ENCODE measurements at places on chromosomes 6 and 20. TPM values are rescaled to one million over a fixed set of nuclear protein-coding genes. Genes with fewer than 3 reads are reported as not detected.

The SLC17A9 gene
- 47.6 TPM for total RNA-seq

The VWA7 gene
- 2.9 TPM for total RNA-seq

The PRSS16 gene
- total RNA-seq = 0.73 TPM

The EXOC2 gene
- total RNA-seq = 30.8 TPM

The NKX2-2 gene
- not detected for total RNA-seq

The DDX43 gene
- total RNA-seq = 1.6 TPM

GRCh38 chr20:14446446-14446845 lies 109.0 kb upstream of the FLRT3 start:
- no peak for DNase-seq
- no peak overlapping the region for H3K27ac ChIP-seq
- H3K27me3 ChIP-seq = no peaks in the 10 kb centered on the region

DNA sequence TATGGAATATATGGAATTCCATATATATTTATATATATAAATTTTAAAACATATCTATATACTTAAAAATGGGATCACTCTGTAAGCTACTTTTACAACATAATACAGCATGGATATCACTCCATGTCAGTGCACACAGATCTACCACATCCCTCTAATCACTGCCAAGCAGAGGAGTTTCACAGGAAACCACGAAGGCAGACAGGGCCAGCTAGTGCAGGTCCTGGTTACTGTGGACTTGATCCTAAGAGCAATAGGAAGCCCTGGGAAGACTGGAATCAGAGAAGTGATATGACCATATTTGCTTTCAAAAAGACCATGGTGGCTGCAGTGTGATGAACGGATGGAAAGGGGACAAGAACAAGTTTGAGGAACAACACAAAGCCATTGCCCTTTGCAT lies 40.0 kb upstream of the NRN1 start:
- no peak for DNase-seq
- H3K4me3 ChIP-seq = no peak overlapping the region
- peaks cover 37% of the 10 kb centered on the region for H3K27me3 ChIP-seq
- H3K4me1 ChIP-seq = no peaks in the 10 kb centered on the region

DNA sequence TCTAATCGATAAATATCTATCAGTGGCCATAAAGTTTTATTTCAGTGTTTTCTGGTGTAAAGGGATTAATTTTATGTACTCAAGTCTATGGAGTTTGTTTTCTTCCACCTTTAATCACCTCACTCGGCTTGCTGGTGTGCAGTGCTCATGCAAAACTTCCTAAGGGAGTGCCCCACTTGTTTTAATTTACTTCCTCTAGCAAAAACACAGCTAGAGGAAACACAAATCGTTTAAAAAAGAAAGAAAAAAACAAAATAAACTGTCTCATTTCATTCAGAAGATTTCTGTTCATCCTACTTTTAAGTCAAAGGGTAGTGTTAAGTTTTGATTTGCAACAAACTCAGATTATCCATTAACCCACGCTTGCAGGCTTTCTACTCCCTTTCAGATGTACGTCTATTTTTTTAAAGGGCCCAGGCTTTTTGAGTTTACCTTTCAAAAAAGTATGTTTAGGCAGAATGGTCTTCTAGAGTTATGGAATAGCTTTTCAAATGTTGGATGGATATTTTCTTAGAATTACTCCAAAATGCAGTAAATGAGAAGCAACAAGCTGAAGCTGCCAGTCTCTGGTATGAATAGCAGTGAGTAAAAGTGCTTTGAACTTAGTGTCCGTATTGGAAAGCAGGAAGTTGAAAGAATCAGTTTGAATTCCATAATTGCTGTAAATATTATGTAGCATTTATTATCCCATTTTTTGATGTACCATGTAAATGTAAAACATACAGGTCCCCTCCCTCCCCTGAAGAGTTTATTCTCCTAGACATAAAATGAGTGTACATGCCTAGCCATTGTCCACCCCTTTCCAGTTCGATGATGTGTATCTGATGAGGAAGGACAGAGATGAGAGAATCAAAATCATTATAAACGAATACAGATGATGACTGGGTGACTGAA lies 113.3 kb downstream of the SLC16A10 start:
- H3K36me3 ChIP-seq = no peaks in the 10 kb centered on the region
- H3K4me3 ChIP-seq = no peak overlapping the region
- peak overlapping the region; percentile 48 for H3K27ac ChIP-seq
- DNase-seq = no peak
- no peaks in the 10 kb centered on the region for H3K27me3 ChIP-seq

DNA sequence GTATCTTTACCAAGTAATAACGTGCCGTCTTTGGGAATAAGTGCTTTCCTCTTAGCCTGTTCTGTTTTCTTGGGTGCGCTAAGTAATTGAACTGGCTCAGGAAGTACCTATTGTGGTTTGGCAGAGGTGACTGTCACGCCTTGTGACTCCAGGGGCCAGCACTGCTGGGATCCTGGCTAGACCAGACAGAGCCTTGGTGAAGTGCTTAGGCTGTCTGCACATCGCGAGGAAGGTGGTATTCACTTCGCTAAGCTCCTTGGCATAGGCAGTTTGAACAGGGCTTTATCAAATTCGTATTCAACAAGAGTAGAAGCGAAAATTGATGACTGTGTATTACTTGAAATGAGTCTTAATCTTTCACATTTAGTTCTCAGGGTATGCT lies 17.6 kb downstream of the PRDM1 start:
- peaks cover 47% of the 10 kb centered on the region for H3K36me3 ChIP-seq
- H3K27ac ChIP-seq = peak overlapping the region; percentile 21
- peaks cover 49% of the 10 kb centered on the region for H3K4me1 ChIP-seq
- no peaks in the 10 kb centered on the region for H3K27me3 ChIP-seq
- peak overlapping the region; percentile 69 for H3K4me3 ChIP-seq
- no peak for DNase-seq

GRCh38 chr20:51463998-51464397 lies 78.5 kb downstream of the NFATC2 start:
- H3K27me3 ChIP-seq = no peaks in the 10 kb centered on the region
- H3K36me3 ChIP-seq = peaks cover 72% of the 10 kb centered on the region
- peaks cover 36% of the 10 kb centered on the region for H3K4me1 ChIP-seq
- H3K4me3 ChIP-seq = no peak overlapping the region

DNA sequence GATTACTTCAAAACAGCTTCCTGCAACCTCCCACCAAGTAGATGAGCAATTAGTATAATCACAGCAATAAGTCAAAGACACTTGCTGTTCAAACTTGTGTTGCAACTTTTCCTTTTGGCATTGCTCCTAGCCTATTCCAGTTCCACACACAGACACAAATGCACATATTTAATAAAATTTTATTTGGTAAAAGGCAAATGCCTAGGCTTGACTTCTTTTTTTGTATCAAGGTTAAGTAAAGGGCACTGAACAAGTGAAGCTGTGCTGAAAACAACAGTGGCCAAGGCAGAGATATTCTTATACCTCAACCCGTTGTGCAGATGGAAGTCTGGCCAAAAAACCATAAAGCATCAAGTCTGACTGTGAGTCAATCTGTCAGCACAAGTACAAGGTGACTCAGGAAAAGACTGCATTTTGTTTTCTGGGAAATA lies 708.4 kb upstream of the CITED2 start:
- H3K27me3 ChIP-seq = no peaks in the 10 kb centered on the region
- no peak overlapping the region for H3K27ac ChIP-seq
- DNase-seq = no peak
- no peaks in the 10 kb centered on the region for H3K4me1 ChIP-seq
- H3K36me3 ChIP-seq = no peaks in the 10 kb centered on the region

GRCh38 chr20:63542696-63543095 lies 4.9 kb downstream of the SRMS start:
- peak; percentile 51 for DNase-seq
- H3K27ac ChIP-seq = peak overlapping the region; percentile 72
- H3K4me1 ChIP-seq = peaks cover 48% of the 10 kb centered on the region
- no peaks in the 10 kb centered on the region for H3K27me3 ChIP-seq
- no peaks in the 10 kb centered on the region for H3K36me3 ChIP-seq
- H3K4me3 ChIP-seq = peak overlapping the region; percentile 53

DNA sequence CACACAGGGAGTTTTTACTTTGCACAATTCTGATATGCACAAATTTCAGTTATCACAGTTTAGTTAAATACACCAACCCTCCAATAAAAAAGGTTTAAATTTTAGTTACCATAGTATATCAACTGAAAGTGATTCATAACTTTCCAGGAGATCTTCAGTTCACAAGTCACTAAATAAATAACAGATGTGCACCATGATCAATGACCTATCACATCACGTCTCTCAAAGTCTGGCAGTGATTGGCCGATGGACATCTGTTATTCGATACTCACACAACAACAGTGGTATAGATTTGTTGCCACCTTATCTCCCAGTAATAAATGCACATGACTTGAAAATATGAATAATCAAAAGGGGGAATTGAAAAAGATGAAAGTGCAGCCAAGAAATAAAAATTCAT lies 66.8 kb upstream of the PTCHD4 start:
- H3K27me3 ChIP-seq = no peaks in the 10 kb centered on the region
- H3K27ac ChIP-seq = no peak overlapping the region
- no peaks in the 10 kb centered on the region for H3K36me3 ChIP-seq

DNA sequence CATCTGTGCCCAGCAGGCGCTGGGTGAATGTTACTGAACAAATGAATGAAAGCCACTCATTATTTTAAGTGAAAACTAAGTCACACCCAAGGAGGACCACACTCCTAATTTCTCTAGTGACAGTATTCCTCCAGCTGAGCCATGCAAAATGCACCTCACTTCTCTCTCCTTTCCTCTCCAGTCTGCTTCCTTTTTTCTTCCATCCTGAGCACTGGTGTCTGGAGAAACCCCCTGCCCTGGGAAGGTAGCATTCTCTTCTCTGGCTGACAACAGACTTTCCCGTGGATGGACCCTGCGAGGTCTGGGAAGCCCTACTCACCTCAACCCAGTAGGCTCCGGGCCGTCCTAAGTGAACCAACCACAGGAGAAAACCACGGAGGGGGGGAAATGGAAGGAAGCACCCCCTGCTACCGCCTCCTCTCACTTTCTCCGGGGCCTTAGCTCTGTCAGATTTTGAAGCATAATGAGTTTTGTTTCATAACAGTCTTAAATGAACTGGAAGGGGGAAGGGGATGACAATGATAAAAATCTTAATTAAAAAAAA lies 22.6 kb downstream of the TRERF1 start:
- H3K27ac ChIP-seq = no peak overlapping the region
- DNase-seq = no peak
- peaks cover 15% of the 10 kb centered on the region for H3K4me1 ChIP-seq
- H3K27me3 ChIP-seq = no peaks in the 10 kb centered on the region

DNA sequence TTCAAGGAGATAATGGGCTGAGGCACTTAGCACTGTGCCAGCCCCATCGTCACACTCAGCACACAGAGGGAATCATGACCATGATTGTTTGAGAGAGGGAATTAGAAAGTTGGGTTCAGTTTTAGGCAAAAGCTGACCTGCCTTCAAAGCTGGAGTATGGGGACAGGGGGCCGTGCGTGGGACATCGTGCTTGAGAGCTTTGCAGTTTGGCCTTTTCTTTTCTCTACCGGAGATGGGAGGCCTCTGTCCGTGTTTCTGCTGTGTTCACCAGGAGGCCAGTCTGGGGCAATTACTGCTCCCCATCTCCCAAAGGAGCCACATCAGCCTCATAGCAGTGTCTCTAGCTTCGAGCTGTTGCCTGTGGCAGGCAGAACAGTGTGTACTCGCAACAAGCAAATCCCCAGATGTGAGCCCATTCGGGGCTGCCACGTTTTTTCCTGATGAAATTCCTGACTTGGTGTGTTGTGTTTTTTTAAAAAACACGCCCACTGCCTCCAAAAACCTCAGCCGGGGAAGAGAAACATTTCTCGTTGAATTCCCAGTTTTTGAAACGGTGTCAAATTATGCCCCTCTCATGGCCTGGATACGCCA lies 20.2 kb downstream of the EYA2 start:
- H3K36me3 ChIP-seq = no peaks in the 10 kb centered on the region
- no peak overlapping the region for H3K4me3 ChIP-seq
- peaks cover 11% of the 10 kb centered on the region for H3K27me3 ChIP-seq
- no peak for DNase-seq
- no peaks in the 10 kb centered on the region for H3K4me1 ChIP-seq

DNA sequence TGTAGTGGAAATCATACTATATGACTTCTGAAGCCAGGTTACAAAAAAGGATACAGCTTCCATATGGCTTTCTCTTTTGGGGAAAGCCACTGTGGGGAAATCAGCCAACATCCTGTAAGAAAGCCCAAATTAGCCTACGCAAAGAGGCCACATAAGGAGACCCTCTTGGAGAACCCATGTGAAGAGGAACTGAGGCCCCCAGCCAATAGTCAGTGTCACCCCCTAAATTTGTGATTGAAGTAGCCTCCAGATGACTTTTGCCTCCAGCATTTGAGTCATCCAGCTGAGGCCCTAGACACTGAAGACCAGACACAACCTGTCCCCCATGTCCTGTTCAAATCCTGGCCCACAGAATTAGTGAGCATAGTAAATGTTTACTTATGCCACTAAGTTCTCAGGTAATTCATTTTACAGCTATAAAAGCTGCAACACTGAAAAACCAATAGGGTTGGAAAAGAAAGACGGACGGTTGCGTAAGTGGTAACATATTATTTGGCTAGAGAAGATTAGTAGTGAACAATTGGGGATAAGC lies 60.4 kb downstream of the HMGCLL1 start:
- no peaks in the 10 kb centered on the region for H3K36me3 ChIP-seq
- no peak overlapping the region for H3K27ac ChIP-seq
- DNase-seq = no peak
- no peak overlapping the region for H3K4me3 ChIP-seq

- H3K4me3 ChIP-seq = peak overlapping the region; percentile 2
- H3K27ac ChIP-seq = peak overlapping the region; percentile 72
- DNase-seq = no peak
- H3K27me3 ChIP-seq = no peaks in the 10 kb centered on the region
- peaks cover 98% of the 10 kb centered on the region for H3K4me1 ChIP-seq
- peaks cover 8% of the 10 kb centered on the region for H3K36me3 ChIP-seq
Measured at GRCh38 chr6:90098001-90098531, 198.6 kb downstream of the BACH2 start.

- H3K27me3 ChIP-seq = no peaks in the 10 kb centered on the region
- peaks cover 19% of the 10 kb centered on the region for H3K4me1 ChIP-seq
- H3K4me3 ChIP-seq = peak overlapping the region; percentile 89
- H3K27ac ChIP-seq = peak overlapping the region; percentile 96
Measured at GRCh38 chr6:42727087-42727611, 4.8 kb upstream of the PRPH2 start.

DNA sequence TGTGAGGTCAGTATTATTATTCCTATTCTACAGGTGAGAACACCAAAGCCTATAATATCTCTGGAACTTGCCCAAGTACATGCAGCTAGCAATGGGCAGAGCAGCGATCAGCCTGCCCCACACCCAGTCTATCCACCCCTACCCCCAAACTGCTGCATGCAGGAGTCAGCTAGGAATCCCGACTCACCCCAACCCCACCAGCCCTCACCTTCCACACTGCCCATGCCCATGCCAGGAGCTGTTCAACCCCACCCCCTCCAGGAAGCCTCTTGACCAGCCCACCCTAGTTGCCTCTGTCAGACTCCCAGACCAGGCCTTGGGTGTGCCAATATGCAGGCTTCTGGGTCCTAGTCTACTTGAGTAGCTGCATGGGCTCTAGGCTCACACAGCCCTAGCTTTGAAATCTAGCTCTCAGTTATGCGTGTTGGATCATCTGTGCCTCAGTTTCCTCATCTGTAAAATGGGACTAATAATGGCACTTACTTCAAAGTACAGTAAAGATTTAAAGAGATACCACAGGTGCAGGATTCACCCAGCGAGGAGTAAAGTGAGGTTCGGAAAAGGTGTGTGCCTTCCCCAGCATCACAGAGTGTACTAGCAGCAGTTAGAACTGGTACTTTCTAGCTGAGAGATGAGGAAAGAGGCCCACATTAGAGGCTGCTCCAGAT lies 173.2 kb downstream of the VEGFA start:
- DNase-seq = no peak
- H3K36me3 ChIP-seq = peaks cover 2% of the 10 kb centered on the region
- no peak overlapping the region for H3K27ac ChIP-seq
- peaks cover 3% of the 10 kb centered on the region for H3K27me3 ChIP-seq
- H3K4me1 ChIP-seq = no peaks in the 10 kb centered on the region
- no peak overlapping the region for H3K4me3 ChIP-seq

Measured in activated B cell treated with CpG ODN at 0.5 μM for 24 hours (primary cell).